Fibroblast of skin of scalp (primary cell): ENCODE measurements at places on chromosomes 1 and 21.
A peak's percentile ranks its signal among the peaks of the same experiment; 100 is the strongest.

GRCh38 chr1:54364995-54365394 lies 41.2 kb downstream of the SSBP3 start:
- DNase-seq = no peak

GRCh38 chr1:29324771-29325351 lies 88.5 kb downstream of the PTPRU start:
- DNase-seq = no peak

DNA sequence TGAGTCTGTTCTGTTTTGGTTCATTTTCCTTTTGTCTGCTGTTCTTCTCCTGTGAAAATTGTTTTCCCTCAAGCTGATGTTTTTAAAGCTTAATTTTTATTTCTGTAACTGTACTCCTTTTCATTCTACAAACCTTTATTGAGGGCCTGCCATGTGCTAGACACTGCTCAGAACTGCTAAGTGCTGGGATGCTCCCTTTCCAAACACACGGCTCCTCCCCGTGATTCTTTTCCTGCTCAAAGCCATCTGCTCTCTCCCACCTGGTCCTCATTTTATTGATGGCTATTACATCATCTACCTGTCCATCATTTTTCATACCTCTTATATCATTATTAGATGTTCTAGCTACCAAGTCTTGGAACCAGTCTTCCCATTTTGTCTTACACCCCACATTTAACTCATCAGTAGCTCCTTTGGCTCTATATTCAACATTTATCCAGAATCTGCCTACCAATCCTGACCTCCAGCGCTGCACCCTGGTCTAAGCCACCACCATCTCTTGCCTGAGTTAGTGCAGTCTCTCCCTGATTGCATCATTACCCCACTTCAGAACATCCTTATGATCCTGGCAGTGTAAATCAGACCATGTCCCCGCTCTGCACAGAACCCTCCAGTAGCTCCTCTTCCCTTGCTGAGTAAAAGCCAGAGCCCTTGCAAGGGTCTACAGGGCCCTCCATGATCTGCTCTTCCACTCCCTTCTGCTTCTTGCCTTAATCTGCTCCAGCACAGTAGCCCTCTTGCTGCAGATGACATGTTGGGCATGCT lies 118.1 kb downstream of the CACNA1E start:
- DNase-seq = no peak

DNA sequence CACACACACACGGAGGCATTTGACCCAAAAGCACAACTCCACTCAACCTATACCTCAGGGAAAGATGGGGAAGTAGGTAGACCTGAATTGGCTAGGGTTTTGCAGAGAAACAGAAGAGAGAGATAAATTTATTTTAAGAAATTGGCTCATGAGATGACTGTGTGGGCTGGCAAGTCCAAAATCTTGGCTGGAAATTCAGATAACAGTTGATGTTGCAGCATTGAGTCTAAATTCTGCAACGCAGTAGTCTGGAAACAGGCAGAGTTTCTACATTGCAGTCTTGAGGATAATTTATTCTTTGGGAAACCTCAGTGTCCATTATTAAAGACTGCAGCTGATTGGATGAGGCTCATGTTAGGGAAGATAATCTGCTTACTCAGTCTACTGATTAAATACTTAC lies 4.3 kb upstream of the LCE2B start:
- DNase-seq = no peak

- peak; percentile 96 for DNase-seq
Measured at GRCh38 chr1:100597061-100597741, 59.3 kb downstream of the GPR88 start.
